ENCODE measurements at places on chromosomes 3 and 15. TPM values are rescaled to one million over a fixed set of nuclear protein-coding genes. Genes with fewer than 3 reads are reported as not detected.

Gene SNTN
- not detected for total RNA-seq

Gene GOLGA6D
- not detected for total RNA-seq

Gene COL6A5
- 1.5 TPM for total RNA-seq

Gene HESX1
- 0.27 TPM for total RNA-seq

Gene CGNL1
- 4.9 TPM for total RNA-seq

Gene KNL1
- total RNA-seq: 17.7 TPM

Gene SNURF
- total RNA-seq: 100 TPM

Gene ARPIN
- 16.3 TPM for total RNA-seq

Gene PSMA4
- 60.7 TPM for total RNA-seq

Gene LYSMD4
- 16.7 TPM for total RNA-seq

Gene P2RY13
- 1.7 TPM for total RNA-seq

Gene PCYT1A
- total RNA-seq: 36.6 TPM

Gene STRIT1
- not detected for total RNA-seq

Gene SLC51A
- total RNA-seq: not detected

Gene GNAT1
- total RNA-seq: not detected

Gene SMAD6
- total RNA-seq: 10.8 TPM

Gene IQGAP1
- 59.6 TPM for total RNA-seq

Gene PEX5L
- 5.3 TPM for total RNA-seq

Gene STAC
- total RNA-seq: 18.2 TPM

Gene SLC49A4
- 24.1 TPM for total RNA-seq

Gene FANCD2
- total RNA-seq: 12.1 TPM

Gene GP9
- total RNA-seq: not detected

Gene LRRC15
- total RNA-seq: not detected

Gene SOX2
- 59.1 TPM for total RNA-seq

Gene ZNF774
- total RNA-seq: 6.1 TPM

Gene EFCC1
- 1.6 TPM for total RNA-seq

Gene TERB2
- total RNA-seq: not detected

Gene LYZL4
- total RNA-seq: not detected

Gene SKOR1
- 14.9 TPM for total RNA-seq

Gene LEKR1
- 2.2 TPM for total RNA-seq

Gene CASR
- total RNA-seq: 0.09 TPM

Gene DNAH12
- total RNA-seq: 1.7 TPM

Gene CPOX
- 16.7 TPM for total RNA-seq

Gene ABCF3
- total RNA-seq: 52.9 TPM

Gene C3orf20
- total RNA-seq: 0.18 TPM

Gene BFSP2
- total RNA-seq: not detected

Gene TRPM1
- total RNA-seq: not detected

Gene SLC12A1
- total RNA-seq: 4.0 TPM

Gene MYRIP
- total RNA-seq: 13.5 TPM

Gene COL8A1
- 1.1 TPM for total RNA-seq

Gene ANKRD28
- total RNA-seq: 117 TPM

Gene PRTG
- 28.8 TPM for total RNA-seq
